T-helper 2 cell (primary cell): ENCODE measurements at places on chromosomes 6 and 20.

GRCh38 chr20:15332711-15333160 lies 995.3 kb upstream of the FLRT3 start:
- DNase-seq: no peak

DNA sequence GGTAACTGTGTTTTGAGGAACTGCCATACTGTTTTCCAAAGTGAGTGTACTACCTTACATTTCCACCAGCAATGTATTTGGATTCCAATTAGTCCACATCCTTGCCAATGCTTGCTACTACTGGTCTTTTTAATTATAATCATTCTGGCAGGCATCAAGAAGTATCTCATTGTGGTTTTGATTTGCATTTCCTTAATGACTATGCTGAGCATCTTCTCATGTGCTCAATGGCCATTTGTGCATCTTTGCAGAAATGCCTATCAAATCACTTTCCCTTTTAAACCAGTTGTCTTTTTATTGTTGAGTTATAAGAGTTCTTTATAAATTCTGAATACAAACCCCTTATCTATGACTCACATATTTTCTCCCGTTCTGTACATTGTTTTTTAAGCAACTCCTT lies 75.9 kb downstream of the ATG5 start:
- no peak for DNase-seq

GRCh38 chr6:89145091-89145955 lies 532 bp upstream of the PM20D2 start:
- DNase-seq: peak; percentile 16

- DNase-seq: no peak
Observed at GRCh38 chr6:170062209-170062914, 228.5 kb downstream of the DLL1 start.

DNA sequence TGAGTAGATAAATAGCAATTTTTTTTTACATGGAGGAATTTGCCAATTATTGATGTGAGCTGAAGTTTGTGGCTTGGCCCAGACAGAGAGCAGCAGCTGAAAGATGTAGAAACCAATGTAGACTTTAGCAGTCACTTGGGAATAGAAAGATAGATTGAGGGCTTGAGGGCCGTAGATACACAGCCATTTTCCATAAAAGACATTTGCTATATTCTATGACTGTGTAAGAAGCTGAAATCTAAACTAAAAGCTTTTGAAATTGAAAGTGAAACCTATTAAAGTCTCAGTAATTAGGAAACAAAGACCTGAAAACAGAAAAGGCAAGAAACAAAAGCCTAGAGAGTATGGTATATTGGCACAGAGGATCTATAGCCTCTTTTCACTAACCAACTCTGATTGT lies 332.7 kb downstream of the CENPW start:
- no peak for DNase-seq

- no peak for DNase-seq
Observed at GRCh38 chr6:108476376-108476775, 84.3 kb upstream of the FOXO3 start.

DNA sequence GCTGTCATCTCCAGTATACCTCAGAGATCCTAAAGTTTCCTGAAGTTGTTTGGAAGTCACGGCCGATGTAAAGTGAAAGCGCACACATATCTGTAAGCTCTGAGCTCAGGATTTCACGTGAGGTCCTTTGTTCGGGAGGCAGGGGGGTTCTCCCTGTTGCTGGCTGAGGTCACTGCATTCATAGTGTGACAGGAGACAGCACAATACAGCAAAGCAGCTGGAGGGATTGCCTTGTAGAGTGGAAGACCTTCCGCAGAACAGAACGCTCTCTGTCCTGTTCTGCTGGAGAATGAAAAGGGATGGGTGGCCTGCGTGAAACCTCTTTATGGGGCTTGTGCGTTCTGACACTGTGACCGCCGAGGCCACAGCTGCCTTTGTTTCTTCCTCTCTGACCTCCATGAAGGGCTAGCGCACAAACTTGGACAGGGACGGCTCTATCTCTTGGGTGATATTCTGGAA lies 13.4 kb upstream of the SERPINB1 start:
- no peak for DNase-seq

GRCh38 chr6:113616701-113617274 lies 240.4 kb upstream of the MARCKS start:
- DNase-seq: no peak

DNA sequence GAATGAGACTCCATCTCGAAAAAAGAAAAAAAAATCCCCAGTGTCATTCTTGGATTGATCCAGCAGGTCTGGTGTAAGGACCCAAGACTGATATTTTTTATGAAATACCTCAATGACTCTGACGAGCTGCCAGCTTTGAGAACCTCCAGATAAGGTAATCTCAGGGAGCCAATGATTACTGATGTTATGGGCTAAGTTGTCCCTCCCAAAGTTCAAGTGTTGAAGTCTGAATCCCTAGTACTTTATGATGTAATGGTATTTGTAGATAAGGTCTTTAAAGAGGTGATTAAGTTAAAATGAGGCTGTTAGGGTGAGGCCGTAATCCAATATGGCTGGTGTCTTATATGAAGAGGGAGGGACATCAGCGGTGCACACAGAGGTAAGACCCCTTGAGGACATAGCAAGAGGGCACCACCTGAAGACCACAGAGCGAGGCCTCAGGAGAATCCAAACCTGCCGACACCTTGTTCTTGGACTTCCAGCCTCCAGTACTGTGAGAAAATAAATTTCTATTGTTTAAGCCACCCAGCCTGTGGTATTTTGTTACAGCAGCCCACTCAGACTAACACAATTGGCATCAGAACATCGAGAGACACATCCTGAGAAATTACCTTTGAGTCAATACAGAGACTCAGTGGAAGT lies 19.7 kb upstream of the DDO start:
- DNase-seq: no peak

- no peak for DNase-seq
Observed at GRCh38 chr6:117617210-117618035, 15.1 kb upstream of the GOPC start.

DNA sequence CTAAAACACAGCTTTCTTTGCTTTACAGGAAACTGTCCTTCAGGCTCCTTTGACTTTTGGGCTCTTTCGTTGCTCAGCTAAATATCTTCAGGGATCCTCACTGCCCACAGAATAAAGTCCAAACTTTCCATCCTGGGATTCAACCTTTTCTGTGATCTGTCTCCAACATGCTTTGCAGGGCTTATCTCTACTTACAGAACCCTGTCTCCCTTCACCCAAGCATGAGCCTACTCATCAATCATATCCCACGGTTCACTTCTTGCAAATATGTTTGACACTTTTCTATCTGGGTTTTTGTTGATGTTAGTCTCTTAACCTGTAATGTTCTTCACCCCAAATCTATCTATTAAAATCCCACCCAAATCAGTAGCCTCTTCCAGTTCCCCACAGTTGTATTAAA lies 327.3 kb upstream of the RNF24 start:
- no peak for DNase-seq
